Upper lobe of right lung (tissue), 1 donor: ENCODE measurements at places on chromosomes 2 and 18. TPM values are rescaled to one million over a fixed set of nuclear protein-coding genes. Genes with fewer than 3 reads are reported as not detected.

DNA sequence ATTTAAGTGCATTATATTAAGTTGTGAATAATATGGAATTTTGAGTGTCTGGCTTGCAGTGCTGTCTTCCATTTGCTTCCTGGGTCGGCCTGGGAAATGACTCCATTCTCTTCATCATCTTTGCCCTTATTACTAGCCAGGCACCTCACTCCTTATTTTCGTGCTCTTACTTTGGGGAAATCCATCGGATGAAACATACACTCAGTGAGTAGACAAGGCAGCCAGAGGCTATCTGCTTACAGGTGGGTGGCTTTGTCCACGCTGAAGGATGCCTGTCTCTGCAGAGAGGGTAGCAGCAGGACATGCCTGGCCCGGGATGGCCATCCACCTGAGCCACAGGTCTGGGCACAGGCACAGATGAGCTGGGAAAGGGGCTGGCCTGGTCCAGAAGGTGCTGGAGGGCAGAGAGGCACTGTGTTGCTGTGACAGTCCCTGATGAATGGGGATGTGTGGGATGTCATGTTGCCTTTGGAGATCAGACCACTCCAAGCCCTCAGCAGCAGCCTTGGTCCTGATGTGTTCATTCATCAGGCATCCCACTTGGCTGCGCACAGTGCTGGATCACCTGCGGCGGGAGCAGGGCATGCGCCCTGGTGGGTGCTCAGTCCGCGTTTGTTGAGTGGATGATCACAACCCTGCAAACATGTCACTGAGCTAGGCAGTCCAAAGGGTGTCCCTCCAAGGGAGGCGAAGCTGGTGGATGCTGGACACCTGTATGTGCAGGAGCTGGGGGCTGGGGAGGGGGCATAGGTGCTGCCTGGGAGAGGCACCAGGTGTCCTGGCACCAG lies 236.0 kb downstream of the LDLRAD4 start:
- no peak overlapping the region for H3K27ac ChIP-seq
- no peak for DNase-seq
- no peak overlapping the region for H3K4me3 ChIP-seq
- H3K27me3 ChIP-seq, result no peaks in the 10 kb centered on the region
- H3K36me3 ChIP-seq, result no peaks in the 10 kb centered on the region

- H3K4me3 ChIP-seq, result no peak overlapping the region
- H3K4me1 ChIP-seq, result no peaks in the 10 kb centered on the region
- H3K27ac ChIP-seq, result no peak overlapping the region
- DNase-seq, result no peak
Measured at GRCh38 chr2:232662486-232663260, 29.3 kb downstream of the EFHD1 start.

- H3K4me3 ChIP-seq, result no peak overlapping the region
- no peaks in the 10 kb centered on the region for H3K4me1 ChIP-seq
- H3K27ac ChIP-seq, result no peak overlapping the region
- DNase-seq, result no peak
- H3K36me3 ChIP-seq, result no peaks in the 10 kb centered on the region
Measured at GRCh38 chr18:39701055-39701783, 2135.6 kb upstream of the CELF4 start.

- H3K36me3 ChIP-seq, result peaks cover 64% of the 10 kb centered on the region
- no peak overlapping the region for H3K27ac ChIP-seq
- peak; percentile 83 for DNase-seq
- H3K4me1 ChIP-seq, result peaks cover 10% of the 10 kb centered on the region
Measured at GRCh38 chr2:174573621-174574081, 24.0 kb downstream of the WIPF1 start.

- no peaks in the 10 kb centered on the region for H3K36me3 ChIP-seq
- H3K4me3 ChIP-seq, result no peak overlapping the region
- peaks cover 13% of the 10 kb centered on the region for H3K4me1 ChIP-seq
- DNase-seq, result no peak
- no peak overlapping the region for H3K27ac ChIP-seq
Measured at GRCh38 chr2:127217470-127218325, 2.4 kb downstream of the CYP27C1 start.

DNA sequence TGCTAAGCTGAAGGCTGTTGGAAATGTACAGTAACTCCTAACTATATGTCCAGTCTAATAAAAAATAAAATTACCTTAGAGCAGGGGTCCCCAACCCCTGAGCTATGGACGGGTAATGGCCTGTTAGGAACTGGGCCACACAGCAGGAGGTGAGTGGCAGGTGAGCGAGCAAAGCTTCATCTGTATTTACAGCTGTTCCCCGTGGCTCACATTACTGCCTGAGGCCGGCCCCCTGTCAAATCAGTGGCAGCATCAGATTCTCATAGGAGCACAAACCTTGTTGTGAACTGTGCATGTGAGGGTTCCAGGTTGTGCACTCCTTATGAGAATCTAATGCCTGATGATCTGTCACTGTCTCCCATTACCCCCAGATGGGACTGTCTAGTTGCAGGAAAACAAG lies 73.1 kb upstream of the CXCR4 start:
- H3K4me3 ChIP-seq, result no peak overlapping the region
- H3K27ac ChIP-seq, result no peak overlapping the region
- no peak for DNase-seq
- no peaks in the 10 kb centered on the region for H3K27me3 ChIP-seq
- H3K36me3 ChIP-seq, result no peaks in the 10 kb centered on the region

- H3K4me1 ChIP-seq, result no peaks in the 10 kb centered on the region
- DNase-seq, result no peak
- H3K27me3 ChIP-seq, result no peaks in the 10 kb centered on the region
- H3K4me3 ChIP-seq, result no peak overlapping the region
- no peaks in the 10 kb centered on the region for H3K36me3 ChIP-seq
Measured at GRCh38 chr2:166384774-166385173, 9.0 kb upstream of the SCN9A start.

Gene TEKT4
- total RNA-seq, result not detected

Gene NRBP1
- total RNA-seq, result 75.8 TPM

Gene AGPS
- total RNA-seq, result 44.8 TPM

Gene TCF23
- not detected for total RNA-seq

Gene ATP8B1
- 30.7 TPM for total RNA-seq

Gene CDCA7
- total RNA-seq, result 4.1 TPM

Gene SLC30A3
- total RNA-seq, result 0.58 TPM
